ENCODE measurements at places on chromosomes 11 and 22.

GRCh38 chr11:30364139-30364836 lies 41.4 kb downstream of the ARL14EP start:
- DNase-seq: no peak

DNA sequence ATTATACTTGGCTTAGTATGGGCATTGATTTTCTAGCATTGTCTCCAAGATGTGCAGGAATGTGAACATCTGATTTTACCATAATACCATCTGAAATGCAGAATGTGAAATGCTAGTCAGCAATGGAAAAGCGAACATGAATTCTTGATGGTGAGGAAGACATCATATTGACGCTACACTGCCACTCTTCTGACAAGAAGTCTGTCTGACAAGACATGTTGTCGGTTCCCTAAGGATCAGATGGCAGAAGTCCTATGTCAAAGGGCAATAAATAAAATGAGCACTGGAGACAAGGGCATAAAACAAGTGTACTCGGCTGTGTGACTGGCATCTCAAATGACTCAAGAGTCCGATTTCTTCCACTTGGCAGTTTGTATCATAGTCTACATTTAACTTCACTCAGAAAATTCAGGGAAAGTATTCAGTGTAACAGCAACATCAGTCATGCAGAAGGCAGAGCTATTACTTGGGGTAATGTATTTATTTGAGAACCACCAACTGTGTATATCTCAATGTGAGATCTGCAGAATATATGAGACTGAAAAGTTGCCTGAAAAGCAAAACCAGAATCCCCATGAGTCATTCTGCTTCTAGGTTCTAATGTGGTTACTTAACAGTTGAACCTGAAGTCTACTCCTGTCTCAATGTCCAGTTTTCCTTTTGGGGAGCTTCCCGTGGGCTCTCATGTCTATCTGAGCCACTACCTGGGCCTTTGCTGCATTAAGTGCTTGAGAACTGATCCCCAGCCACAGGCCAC lies 51.5 kb downstream of the SLC17A6 start:
- no peak for DNase-seq

DNA sequence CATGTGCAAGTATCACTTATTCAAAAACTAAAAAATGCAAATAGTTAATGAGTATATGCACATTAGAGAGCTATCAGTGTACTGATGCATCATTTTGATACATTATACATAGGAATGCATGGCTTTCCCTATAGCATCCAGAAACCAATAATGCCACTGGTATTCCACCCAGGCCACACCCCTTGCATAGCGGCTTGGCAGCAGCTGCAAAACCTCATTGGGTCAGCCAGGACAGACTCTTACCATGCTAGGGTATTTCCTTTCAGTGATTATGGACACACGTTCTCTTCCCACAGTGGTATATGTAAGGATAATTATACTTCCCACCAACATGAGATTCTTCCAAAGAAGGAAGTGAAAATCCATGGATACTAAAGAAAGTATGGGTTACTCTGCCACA lies 145.9 kb upstream of the PITPNB start:
- no peak for DNase-seq

DNA sequence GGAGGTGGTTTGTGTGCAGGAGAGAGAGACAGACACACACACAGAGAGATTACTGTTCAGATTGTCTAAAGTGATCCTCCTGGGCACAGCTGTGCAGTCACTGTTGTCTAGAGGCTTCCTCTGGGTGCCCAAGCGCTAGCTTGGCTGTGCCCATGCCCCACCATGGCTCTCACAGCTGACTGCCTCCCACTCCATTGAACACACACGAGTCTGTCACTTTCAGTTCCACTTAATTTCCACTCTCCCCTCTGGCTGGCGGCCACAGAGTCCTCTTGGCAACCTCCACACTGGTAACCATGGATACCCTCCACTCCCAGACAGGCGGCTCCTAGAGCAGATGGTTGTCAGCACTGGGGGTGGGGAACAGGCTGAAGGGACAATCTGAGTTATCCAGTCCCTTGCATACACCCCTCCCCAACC lies 29.1 kb downstream of the MAP6 start:
- DNase-seq: no peak

DNA sequence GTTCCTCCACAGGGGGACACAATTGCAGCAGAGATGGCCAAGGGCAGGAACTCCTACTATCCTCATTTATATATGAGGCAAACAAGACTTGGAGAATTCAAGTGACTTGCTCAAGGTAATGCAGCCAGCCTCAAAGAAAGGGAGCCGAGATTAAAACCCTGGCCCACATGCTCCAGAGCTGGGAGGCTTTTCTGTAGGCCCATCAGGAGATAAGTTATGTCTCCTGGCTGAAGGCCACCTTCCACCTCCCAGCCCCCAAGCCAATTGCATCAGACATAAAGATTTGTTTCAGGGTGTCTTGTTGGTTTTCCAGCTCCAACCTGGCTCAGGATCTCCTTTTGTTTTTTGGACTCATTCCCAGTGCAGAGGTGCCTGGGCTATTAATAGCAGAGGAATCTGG lies 59.5 kb downstream of the SMIM38 start:
- no peak for DNase-seq

DNA sequence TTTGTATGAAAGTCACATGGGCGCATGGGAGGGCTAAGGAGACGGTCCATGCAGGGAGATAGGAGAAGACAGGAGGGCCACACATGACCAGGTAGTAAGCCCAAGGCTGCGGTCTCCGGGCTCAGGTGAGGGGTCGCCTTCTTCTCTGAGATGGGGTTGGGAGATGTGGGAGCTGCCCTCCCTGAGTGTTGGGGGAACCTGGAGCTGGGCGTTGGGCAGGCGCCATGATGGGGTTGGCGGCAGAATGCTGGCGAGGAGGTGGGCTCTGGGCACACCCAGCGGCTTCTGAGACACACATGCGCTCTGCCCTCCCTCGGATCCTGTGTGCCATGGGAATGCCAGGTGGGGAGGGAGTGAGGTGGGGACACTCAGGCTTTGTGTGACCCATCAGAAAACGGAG lies 254.8 kb downstream of the TBC1D22A start:
- no peak for DNase-seq

DNA sequence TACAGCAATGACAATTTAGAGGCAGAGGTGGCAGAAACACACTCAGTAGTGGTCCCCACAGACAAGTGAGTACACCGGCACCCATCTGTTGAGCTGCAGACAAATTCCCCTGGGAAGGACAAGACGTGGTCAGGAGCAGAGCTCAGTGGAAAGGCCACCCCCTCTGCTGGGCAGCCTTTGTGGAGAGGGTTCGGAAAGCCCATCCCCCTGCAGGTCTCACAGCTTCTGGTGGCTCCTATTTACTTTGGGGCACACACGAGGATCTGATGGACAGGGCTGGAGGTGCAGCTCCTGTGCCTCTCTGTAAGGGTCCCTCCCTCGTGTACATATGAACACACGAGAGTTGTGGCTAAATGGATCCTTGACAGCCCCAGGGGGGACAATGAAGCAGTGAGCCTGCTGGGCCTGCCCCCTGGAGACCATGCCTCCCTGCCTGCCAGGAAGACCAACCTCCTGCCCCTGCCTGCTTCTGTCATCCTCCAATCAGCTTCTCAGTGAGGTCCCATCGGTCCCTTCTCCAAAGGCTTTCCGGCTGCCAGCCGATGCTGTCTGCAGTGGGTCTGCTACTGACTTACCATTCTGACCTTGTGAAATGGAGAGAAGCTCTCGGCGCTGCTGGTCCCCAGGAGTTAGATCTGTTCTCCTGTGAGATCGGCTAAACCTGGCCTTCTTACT lies 161.5 kb downstream of the CACNA1I start:
- DNase-seq: no peak

DNA sequence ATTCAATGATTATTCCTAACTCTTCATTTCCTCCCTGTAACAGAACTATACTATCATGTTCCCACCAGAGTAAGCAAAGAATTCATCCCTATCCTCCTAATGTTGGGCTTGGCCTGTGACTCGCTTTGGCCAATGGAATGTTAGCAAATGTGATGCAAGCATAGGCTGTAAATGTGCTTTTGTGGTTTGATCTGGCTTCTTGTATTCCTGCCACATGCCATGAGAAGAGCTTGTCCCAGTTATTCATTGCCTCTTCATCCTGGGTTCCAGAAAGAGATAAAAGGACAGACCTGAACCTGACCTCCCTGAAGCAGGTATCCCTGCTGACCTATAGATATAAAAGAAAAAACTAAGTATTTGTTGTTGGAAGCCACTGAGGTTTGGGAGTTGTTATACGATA lies 51.0 kb downstream of the SYTL2 start:
- no peak for DNase-seq

GRCh38 chr22:27752771-27753170 lies 48.8 kb downstream of the MN1 start:
- no peak for DNase-seq

- DNase-seq: no peak
Measured at GRCh38 chr11:93166194-93166593, 31.6 kb downstream of the SLC36A4 start.

DNA sequence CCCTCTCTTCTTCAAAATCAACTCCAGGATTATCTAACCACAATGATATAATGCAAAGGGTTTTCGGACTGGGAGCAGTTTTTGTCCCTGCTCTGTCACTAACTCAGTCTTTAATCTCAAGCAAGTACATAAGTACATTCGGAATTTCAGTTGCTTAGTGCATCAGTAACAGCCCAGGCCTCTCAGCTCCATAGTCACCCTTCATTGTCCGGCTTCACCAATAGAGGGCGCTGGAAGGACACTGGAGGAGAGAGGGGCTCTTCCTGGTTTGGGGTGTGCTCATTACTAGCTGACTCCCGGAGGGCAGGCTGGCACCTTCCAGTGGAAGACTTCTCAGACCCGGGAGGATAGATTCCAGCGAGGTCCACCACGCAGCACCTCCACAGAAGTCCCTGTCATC lies 90.4 kb upstream of the PDGFD start:
- peak; percentile 27 for DNase-seq

GRCh38 chr22:49547751-49548239 lies 279.9 kb downstream of the BRD1 start:
- DNase-seq: no peak

GRCh38 chr11:68336716-68337115 lies 24.3 kb downstream of the LRP5 start:
- DNase-seq: no peak

- no peak for DNase-seq
Measured at GRCh38 chr11:35623621-35624168, 5.4 kb downstream of the FJX1 start.

DNA sequence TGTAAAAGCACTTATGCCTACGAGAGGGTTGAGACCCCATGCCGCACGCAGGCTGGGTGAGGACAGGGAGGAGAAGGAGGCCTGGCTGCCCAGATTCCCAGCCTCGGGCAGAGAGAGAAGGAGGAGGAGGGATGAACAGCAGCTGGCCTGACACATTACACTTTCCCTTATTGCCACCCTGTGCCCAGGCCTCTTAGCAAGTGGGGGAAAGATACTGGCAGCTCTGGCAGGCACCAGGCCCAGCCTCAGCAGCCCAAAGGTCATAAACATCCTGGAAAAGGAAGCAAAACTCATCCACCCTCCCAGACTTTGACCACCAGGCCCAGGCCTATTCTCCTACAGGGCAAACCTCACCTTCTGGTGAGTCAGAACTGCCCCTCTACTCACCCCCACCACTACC lies 4.7 kb downstream of the PLAAT3 start:
- no peak for DNase-seq

GRCh38 chr11:62914416-62914815 lies 6.7 kb downstream of the CHRM1 start:
- DNase-seq: no peak

DNA sequence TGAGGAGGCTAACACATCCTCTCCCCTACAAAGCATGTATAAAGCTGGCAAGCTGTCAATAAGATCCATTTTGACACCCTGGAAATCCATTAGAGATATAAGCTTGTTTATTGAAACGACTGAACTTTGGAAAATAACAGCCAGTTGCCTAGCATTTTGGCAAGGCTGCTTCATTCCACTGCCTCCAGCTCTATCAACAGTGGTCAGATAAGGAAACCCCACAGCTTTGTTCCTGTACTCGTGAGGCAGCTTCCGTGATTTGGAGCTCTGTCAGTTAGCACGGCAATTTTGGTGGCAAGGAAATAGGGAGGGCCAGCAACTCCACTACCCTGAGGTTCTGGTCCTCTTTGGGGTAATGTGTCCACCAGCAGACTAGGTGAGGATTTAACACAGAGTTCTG lies 2.0 kb upstream of the OR51S1 start:
- no peak for DNase-seq

DNA sequence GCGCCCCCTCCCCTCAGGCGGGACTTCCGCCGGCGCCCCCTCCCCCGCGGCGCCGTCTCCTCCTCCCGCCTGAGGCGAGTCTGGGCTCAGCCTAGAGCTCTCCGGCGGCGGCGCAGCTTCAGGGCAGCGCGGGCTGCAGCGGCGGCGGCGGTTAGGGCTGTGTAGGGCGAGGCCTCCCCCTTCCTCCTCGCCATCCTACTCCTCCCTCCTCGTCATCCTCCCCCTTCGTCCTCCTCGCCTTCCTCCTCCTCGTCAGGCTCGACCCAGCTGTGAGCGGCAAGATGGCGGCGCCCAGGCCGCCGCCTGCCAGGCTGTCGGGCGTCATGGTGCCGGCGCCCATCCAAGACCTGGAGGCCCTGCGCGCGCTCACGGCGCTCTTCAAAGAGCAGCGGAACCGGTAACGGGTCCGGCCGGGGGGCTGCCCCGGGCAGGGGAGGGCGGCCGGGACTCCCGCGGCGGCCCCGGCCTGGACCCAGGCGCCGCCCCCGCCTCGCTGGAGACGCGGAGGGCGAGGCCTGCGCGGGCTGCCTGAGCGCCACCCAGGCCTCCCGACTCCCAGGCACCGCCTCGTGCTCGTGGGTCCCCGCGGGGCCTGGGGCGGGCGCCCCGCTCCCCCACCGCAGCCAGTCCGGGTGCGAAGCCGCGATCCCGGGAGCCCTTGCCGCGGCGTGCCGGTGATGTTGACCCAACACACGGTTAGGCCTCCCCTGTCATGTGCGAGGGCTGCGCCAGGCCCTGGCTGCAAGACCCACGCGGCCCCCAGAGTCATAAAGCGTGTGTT lies at the start of gene ATXN10:
Gene ATXN10, plus strand, starts transcription at position 52 of the 781 bp plus-strand sequence. Its CDS starts 230 bp downstream, at position 282.
- peak; percentile 79 for DNase-seq

DNA sequence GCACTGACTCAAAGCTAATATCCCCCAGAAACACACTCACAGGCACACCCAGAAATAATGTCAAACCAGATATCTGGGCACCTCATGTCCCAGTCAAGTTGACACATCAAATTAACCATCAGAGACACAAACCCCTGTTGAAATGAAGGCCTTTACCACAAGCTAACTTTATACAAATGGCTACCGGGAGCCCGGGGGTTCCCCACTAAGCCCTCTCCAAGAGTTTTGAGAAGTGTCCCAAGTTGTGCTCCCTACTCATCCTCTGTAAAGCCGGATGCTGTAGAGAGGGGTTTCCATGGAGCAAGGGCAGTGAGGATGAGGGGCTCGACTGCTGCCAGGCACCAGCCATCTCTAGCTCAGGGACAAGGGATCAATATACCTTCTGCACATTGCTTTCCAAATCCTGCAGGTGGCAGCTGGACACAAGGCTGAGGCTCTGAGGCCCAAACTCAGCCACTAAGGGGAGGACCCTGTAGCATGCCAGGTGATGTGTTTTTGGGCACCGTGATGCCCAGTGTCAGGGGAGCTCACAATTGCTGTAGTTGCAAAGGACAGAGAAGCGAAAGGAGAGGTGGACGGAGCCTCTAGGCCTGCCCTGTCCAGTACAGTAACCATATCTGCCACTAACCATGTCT lies 145.7 kb downstream of the TTC17 start:
- no peak for DNase-seq

GRCh38 chr22:50035131-50035881 lies 22.7 kb upstream of the IL17REL start:
- DNase-seq: no peak

Data from stimulated activated naive CD8-positive, alpha-beta T cell treated with anti-CD3 and anti-CD28 coated beads, Interleukin-15, Interleukin-2, amounts not matched to agents 100 U/mL and 50 U/mL, for 24 hours (primary cell).